Activated CD4-positive, alpha-beta T cell treated with anti-CD3 and anti-CD28 coated beads for 36 hours (primary cell): ENCODE measurements at places on chromosomes 5 and 9. TPM values are rescaled to one million over a fixed set of nuclear protein-coding genes. Genes with fewer than 3 reads are reported as not detected.

- DNase-seq = no peak
Observed at GRCh38 chr5:105639068-105639467, 2031.7 kb downstream of the EFNA5 start.

- no peak for DNase-seq
Observed at GRCh38 chr5:72634444-72634843, 127.2 kb upstream of the ZNF366 start.

DNA sequence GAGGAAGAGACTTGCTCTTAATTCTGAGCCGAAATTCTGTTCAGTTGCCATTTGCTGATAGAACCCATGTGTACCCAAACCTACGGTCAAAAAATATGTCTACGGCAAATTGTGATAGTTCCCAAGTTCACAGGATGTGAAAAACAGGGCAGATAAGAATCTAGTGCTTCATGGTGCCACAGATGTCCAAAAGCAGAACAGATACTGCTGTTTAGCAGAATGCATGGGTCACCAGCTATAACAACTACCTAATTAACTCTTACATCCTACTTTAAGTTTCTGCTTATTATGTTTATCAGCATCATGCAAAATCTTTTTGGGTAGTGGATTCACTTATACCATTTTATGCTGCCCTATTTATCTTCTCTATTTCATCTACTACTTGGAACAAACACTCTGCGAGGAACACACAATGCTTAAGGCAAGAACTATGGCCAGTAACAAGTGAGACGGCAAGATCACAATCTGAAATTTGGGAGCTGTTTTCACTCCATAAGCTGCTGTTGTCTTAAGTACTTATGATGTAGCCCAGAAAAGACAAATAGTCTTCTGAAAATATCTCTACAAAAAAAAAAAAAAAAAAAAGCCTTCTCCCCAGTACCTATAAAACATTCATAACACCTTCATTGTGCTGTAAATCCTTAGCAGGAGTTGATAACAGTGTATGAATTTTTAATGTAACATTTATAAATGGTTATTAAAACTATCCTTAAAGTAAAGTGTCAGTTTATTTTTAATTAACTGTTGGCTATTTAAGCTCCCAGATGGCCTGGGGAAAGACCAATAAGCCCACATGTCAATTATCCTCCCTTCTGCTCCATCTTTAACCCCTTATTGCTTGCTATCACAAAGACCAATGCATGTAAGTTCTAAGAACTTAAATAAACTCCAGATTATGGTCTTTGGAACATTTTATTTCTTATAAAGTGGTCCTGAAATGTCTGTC lies 232.3 kb downstream of the TLR4 start:
- no peak for DNase-seq

DNA sequence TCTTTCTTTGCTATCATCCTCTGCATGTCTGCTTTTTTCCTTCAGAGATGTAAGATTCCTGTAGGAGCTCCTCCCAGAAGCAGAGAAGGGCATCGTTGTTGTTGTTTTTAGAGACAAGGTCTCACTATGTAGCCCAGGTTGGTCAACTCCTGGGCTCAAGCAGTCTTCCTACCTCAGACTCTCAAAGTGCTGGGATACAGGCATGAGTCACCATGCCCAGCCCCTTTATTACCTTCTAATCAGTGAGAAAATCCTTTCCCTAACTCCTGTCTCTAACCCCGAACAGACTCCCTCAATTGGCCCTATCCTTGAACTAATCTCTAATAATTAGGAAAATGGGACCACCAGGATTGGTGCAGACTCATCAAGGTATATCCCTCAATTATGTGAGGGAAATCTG lies 64.4 kb downstream of the GALNT10 start:
- no peak for DNase-seq

GRCh38 chr5:114789773-114790402 lies 379.8 kb downstream of the TRIM36 start:
- DNase-seq = no peak

DNA sequence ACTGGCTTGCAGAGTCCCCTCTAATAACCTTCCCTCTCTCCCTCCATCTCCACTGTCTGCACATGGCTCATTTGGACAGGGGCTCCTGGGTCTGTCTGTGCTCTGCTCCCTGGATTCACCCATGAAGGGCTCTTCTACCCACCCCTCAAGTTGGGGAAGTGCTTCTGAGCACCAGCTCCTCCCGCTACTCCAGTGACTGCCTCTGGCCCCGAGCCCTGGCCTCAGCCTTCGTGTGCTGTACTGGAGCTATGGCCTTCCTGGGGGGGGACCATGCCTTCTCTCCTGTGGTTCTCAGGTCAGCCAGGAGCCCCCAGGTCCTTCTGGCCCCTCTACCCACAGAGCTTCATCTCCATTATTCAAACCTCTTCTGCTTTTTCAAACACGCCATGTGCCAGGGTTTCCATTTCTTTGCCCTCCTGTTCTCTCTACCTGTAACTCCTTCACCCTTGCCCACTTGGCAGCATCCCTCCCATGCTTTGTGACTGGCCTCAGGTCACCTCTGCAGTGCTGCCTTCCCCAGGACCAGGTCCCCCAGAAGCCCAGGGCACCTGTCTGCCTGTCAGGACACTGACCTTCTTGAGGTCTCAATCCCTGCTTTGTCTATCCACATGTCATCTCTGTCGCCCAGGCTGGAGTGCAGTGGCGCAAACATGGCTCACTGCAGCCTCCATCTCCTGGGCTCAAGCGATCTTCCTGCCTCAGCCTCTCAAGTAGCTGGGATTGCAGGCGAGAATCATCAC lies 9.5 kb downstream of the SH3PXD2B start:
- DNase-seq = no peak

DNA sequence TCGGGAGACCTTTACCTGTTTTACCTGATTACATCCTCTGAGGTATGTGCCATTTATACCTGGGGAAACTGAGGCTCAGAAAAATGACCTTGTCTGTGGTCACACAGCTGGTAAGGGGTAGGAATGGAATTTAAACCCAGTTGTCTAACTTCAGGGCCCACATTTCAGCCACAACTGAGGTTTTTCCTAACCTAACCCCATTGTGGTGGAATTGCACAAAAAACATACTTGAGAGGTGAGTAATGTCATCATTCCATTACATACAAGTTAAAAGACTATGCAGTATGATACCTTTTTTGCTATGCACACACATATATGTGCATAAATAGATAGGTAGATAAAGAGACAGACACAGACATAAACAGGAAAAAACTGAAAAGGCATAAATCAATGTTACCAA lies 14.1 kb downstream of the FGF1 start:
- DNase-seq = no peak

DNA sequence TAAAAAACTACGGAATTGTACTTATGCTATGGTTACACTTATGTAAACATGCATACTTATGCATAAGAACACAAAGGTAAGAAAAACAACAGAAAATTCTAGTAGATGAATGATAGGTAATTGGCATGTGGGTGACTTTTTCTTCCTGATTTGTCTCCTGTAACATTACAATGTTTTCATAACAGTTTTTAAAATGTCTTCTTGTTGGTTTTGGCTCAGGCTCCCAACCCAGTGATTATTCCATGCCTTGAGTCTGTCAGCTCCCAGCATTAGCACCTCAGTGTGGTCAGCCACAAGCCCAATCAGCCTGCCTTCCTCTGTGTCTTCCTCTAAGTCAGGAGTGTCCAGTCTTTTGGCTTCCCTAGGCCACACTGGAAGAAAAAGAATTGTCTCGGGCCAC lies 7.9 kb upstream of the FOXE1 start:
- no peak for DNase-seq

- no peak for DNase-seq
Observed at GRCh38 chr5:77426670-77427069, 65.4 kb downstream of the WDR41 start.

GRCh38 chr5:59542851-59543820 lies 350.4 kb downstream of the PDE4D start:
- no peak for DNase-seq

GRCh38 chr5:78405829-78406750 lies 45.7 kb downstream of the SCAMP1 start:
- DNase-seq = no peak

GRCh38 chr5:41095324-41096101 lies 24.4 kb upstream of the MROH2B start:
- DNase-seq = no peak

DNA sequence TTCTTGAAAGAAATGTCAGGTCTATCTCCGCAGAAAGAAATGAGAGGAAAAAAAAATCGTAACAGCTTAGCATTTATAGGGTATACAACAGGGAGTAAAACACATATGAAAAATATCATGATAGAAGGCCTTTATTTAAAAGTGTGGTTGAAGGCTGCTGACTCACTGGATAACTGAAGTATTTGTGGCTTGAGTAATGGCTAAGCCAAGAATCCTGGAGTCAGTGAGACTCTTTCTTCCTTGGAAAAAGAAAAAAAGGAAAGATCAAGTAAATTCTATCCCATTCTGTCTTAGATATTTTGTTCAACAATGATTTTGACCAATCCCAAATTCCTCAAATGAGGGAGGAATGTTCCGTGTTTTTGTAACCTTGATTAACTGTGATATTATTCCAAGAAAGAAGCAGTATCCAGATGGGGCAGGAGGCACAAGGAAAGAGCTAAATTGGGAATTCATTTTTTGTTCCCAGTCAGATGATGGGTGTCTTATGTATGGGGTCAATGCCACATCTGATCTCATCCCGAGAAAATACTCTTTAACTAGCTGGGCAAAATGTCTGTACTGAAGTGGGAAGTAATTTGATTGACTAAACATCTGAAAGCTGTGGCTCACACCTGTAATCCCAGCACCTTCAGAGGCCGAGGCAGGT lies 64.3 kb upstream of the MYO10 start:
- DNase-seq = no peak

- no peak for DNase-seq
Observed at GRCh38 chr5:50964746-50965653, 298.6 kb downstream of the PARP8 start.

GRCh38 chr5:102663749-102664530 lies 91.2 kb upstream of the PAM start:
- DNase-seq = no peak

GRCh38 chr9:38249587-38250210 lies 142.8 kb upstream of the ALDH1B1 start:
- DNase-seq = no peak

DNA sequence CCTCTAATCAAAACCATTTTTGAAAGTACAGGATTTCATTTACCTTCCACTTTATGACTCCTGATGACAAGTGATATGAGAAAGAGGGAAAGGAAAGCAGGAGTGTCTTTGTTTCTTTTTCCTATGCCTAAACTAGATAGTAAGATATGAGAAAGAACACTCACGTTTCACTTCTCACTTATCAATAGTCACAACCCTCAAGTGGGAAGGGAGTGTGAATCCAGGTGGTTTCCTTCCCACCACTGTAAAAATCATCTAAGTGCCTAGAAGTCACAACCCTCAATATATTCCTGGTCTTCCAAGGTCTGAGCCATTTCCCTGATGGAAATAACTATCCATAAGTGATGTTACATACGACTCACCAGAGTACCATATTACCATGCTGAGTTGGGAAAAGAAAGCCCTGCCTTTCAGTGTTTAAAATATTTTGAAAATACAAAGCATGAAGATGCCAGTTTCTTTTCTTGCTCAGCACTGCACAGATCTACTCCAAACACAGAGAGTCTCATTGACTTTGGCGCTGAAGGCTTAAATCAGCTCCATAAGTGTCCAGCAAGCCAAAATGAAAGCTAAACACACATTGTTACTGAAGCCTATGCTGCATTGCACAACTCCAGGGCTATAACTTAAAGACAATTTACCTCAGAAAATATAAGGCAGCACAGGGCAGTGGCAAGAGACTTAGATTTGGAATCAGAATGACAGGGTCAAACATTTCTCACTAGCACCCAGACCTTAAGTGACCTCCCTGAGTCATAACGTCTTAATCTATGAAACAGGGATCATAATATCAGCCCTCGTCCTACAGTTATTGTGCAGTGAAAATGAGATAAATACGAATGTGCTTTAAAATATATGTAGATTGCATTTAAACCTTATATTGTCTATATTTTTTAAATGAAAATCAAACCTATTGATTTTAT lies 301.2 kb downstream of the KIAA0825 start:
- no peak for DNase-seq

GRCh38 chr9:88835772-88836171 lies 155.5 kb upstream of the S1PR3 start:
- no peak for DNase-seq

DNA sequence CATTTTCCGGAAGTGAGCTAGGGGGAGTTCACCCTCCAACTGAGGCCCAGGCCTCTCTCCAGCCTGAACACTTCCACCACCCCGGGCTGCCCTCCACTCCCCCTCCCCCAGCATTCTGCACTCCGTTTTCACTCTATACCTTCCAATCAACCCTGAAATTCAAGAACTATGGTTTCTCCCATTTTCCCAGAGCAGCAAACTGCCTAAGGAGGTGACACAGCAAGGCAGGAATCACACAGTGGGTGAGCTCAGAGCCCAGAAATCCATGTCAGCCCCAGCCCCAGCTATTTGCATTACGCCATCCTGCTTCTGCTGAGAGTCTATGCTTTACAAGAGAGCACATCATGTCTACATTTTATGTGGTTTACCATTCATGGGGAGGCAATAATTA lies 11.9 kb downstream of the MSX2 start:
- DNase-seq = no peak

Gene SARDH
- total RNA-seq = 7.8 TPM

Gene BNC2
- total RNA-seq = not detected

Gene JAKMIP2
- total RNA-seq = 3.4 TPM

Gene SCGB3A1
- not detected for total RNA-seq

Gene TMEM171
- not detected for total RNA-seq

Gene PCAT7
- not detected for total RNA-seq

Gene ENTPD8
- total RNA-seq = not detected

Gene PCDHA7
- not detected for total RNA-seq

Gene SPATA31C1
- not detected for total RNA-seq
